Frontal cortex (tissue), 4 donors: ENCODE measurements at places on chromosomes 16 and 17. TPM values are rescaled to one million over a fixed set of nuclear protein-coding genes. Genes with fewer than 3 reads are reported as not detected.

DNA sequence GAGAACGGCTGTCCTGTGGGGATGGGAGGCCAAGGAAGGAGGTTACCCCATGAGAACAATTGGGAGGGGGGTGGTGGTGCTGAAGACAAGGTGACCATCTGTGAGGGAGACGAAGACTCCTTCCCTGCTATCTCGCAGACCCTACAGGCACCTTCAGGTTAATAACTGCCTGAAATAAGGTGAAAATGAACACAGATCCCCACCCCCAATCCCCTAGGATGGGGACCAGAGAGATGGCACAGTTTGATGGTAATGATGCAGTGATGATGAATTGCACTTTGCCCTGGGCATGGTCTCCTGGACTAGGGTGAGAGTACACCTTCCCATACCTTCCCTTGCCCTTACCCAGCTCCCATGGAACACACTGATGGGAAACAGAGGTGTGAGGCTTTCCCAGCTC, 1.4 kb upstream of the NAE1 start:
- DNase-seq = no peak

GRCh38 chr16:77168901-77169300, 22.1 kb upstream of the MON1B start:
- DNase-seq = no peak

DNA sequence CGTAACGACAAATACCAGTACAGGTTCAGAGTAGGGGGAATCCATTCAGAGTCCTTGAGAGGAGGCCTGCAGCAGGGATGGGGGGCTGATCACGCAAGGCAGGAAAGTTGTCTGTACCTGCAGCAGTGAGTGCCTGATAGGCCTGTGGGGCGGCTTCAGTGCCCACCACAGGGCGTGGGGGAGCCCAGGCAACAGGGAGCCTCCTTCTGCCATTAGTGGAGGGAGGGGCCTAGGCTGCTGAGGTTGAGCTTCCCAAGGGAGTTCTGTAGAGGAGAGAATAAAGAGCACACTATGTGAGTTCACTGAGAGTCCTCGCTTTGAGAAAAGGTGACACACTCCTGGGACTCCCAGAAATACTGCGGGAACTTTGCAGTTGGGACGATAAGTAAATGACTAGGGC, 134.6 kb downstream of the SPECC1 start:
- DNase-seq = no peak

GRCh38 chr17:73991260-73991659, 212.2 kb upstream of the RPL38 start:
- no peak for DNase-seq

DNA sequence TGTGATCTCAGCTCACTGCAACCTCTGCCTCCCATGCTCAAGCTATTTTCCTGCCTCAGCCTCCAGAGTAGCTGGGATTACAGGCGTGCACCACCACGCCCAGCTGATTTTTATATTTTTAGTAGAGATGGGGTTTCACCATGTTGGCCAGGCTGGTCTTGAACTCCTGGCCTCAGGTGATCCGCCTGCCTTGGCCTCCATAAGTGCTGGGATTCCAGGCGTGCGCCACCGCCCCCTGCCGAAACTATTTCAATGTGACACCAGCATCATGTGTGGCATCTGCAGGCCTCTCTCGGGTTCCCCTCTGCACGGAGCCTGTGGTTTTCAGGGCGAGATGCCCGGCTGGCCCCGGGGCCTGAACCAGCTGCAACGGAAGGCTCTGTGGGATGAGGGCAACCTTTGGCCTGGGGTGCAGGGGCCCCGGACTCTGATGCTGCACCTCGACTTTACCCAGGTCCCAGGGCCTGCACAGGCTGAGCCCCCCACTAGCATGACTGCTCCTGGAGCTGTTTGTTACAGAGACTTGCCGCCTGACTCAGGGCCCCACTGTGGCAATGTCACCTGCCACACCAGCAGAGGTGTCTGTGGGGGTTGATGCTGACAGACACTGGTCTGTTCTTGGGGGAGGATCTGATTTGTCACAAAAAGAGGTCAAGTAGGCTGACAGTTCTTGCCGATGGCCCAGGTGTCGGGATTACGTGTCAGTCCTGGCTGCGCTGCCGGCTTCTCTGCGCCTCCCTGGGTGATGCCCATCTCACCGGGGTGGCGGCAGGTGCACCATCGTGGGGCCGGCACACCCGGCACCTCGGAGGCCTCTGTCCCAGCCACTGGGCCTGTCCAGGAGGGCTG, 8.6 kb upstream of the TEX19 start:
- no peak for DNase-seq

GRCh38 chr17:58325289-58325726, 3.3 kb downstream of the TSPOAP1 start:
- DNase-seq = no peak

Gene C17orf50
- 0.41 TPM for total RNA-seq

Gene NLE1
- total RNA-seq = 19.2 TPM
